ENCODE measurements at places on chromosomes 3 and 15.

GRCh38 chr15:70488941-70489848, 274.2 kb downstream of the UACA start:
- no peak overlapping the region for H3K27ac ChIP-seq
- H3K27me3 ChIP-seq = peaks cover 2% of the 10 kb centered on the region
- peaks cover 69% of the 10 kb centered on the region for H3K4me1 ChIP-seq
- no peak overlapping the region for H3K4me3 ChIP-seq
- H3K36me3 ChIP-seq = no peaks in the 10 kb centered on the region

- H3K4me3 ChIP-seq = no peak overlapping the region
- no peaks in the 10 kb centered on the region for H3K4me1 ChIP-seq
- no peak overlapping the region for H3K27ac ChIP-seq
These were observed 38.4 kb downstream of the SYNM start for GRCh38 chr15:99143242-99143641.

- no peak for DNase-seq
- H3K27me3 ChIP-seq = no peaks in the 10 kb centered on the region
- no peak overlapping the region for H3K4me3 ChIP-seq
- no peak overlapping the region for H3K27ac ChIP-seq
- H3K36me3 ChIP-seq = no peaks in the 10 kb centered on the region
These were observed 31.2 kb upstream of the SRGAP3 start for GRCh38 chr3:9280451-9281219.

DNA sequence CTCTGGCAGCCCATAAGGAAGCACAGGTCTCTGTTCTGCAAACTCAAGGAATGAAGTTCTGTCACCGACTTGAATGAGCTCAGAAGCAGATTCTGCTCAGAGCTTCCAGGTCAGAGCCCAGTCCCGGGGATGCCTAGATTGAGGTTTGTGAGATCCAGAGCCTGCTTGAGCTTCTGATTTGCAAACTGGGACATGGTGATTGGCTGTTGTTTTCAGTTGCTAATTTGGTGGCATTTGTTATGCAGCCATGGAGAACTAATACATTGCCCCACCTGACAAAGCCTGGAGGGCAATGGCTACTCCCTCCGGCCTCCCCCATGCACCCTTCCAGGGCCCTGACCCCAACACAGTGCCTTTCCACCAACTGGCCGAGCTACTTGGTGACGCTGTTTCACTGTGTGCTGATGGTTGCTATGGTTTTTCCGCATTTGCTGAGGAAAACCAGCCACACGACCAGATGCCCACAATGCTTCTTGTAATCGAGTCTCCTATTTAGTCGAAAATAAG, 379.5 kb upstream of the ATP10A start:
- H3K4me1 ChIP-seq = no peaks in the 10 kb centered on the region
- DNase-seq = no peak
- no peak overlapping the region for H3K4me3 ChIP-seq
- no peaks in the 10 kb centered on the region for H3K27me3 ChIP-seq
- no peaks in the 10 kb centered on the region for H3K36me3 ChIP-seq

DNA sequence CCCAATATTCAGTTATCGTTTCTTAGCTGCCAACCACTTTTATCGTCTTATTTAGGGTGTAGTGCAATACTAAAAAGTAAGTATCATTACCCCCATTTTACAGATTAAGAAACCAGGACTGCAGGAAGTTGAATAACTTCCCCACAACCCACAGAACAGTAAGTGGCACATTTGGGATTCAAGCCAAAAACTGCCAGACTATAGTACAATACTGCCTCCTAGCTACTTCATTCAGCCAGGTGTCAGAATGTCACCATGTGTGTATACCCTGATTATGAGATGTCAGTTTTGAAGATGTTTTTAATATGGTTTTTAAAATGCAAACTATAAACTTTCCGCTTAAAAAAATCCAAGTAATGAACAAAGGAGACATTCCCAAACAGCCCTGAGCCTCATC, 74.2 kb upstream of the PROK2 start:
- no peak overlapping the region for H3K4me3 ChIP-seq
- H3K4me1 ChIP-seq = peaks cover 5% of the 10 kb centered on the region
- H3K27ac ChIP-seq = no peak overlapping the region
- H3K27me3 ChIP-seq = no peaks in the 10 kb centered on the region

DNA sequence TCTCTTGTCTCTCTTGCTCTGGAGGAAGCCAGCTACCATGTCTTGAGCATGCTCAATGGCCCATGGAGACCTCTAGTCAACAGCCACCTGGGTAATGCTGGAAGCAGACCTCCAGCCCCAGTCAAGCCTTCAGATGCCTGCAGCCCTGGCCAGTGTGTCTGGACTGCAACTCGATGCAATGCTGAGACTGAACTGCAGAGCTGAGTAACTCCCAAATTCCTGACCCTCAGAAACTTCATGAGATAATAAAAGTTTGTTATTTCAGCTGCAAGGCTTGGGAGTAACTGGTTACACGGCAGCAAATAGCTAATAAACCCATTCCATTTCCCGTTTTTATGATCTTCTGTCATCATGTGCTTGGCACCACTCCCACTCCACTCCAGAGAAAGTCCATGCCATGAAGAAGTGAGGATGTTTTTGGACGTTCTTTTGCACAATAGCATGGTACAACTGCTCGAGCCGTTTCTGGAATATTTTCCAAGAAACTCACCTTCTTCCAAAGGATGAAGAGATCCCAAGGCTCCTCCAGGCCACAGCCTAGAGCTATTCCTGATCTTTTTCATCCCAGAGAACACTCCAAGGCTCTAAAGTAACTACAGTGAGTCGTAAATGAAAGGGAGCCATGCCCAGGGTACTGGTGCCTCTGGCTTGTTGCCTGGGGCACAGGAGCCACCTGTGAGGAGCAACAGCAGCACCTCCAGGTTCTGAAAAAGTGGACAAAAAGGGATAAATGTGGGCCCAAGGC, 72.0 kb upstream of the KLF13 start:
- no peak for DNase-seq
- peaks cover 4% of the 10 kb centered on the region for H3K27me3 ChIP-seq
- H3K36me3 ChIP-seq = no peaks in the 10 kb centered on the region
- H3K4me1 ChIP-seq = peaks cover 28% of the 10 kb centered on the region

GRCh38 chr3:3531476-3531875, 267.8 kb upstream of the LRRN1 start:
- no peak overlapping the region for H3K27ac ChIP-seq
- H3K27me3 ChIP-seq = no peaks in the 10 kb centered on the region
- no peaks in the 10 kb centered on the region for H3K4me1 ChIP-seq

- peaks cover 53% of the 10 kb centered on the region for H3K4me1 ChIP-seq
- no peak overlapping the region for H3K4me3 ChIP-seq
- no peak overlapping the region for H3K27ac ChIP-seq
- no peaks in the 10 kb centered on the region for H3K27me3 ChIP-seq
- DNase-seq = no peak
These were observed 13.8 kb downstream of the TLE3 start for GRCh38 chr15:70083946-70084345.

DNA sequence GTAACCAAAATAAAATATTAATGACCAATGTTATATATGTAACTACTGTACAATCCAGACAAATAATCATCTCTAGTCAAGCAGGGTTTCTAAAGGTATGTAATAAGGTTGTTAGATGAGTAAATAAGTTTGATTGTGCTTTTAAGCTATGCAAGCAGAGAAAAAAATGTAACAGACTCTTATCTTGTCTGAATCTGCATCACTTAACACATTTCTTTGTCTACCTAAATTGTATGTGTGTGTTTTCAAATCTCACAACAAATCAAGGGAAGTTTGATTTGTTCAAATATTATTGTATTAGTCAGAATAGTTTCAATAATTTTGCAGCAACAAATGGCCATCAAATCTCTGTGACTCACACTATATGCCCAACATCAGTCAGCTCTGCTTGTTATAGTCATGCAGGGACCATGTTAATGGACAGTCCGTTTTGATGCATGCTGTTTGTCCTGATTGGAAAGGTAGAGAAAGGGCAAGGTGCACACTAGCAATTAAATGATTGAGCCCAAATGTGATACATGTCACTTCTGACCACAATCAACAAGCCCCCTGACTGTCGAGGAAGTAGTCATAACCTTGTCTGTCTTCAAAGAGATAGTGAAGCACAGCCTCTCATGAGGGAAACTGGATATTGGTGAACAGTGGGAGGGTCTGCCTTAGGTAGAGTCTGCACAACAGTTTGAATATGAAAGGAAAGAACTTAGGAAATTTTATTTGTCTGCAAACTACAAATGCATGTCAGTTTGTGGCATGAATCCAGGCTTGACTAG, 349.4 kb upstream of the SATB1 start:
- no peak overlapping the region for H3K4me3 ChIP-seq
- no peaks in the 10 kb centered on the region for H3K27me3 ChIP-seq
- H3K27ac ChIP-seq = no peak overlapping the region
- no peak for DNase-seq
- no peaks in the 10 kb centered on the region for H3K4me1 ChIP-seq

DNA sequence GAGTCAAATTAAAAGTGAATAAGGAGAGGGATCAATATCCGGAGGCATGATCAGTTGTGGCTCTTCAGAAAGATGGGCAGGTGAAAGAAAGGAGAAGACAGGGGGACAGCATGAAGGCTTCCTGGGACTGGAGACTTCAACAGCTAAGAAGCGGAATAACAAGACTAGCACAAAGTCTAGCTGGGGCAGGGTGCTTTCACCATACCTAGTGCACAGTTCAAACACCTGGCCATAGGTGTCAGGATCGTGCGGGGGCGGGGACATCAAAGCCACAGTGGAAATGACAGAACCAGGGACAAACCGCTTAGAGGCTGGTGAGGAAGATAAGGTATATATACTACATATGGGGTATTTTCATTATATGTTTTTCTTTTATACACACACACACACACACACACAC, 66.2 kb upstream of the FOXP1 start:
- no peaks in the 10 kb centered on the region for H3K27me3 ChIP-seq
- no peak overlapping the region for H3K4me3 ChIP-seq
- H3K36me3 ChIP-seq = no peaks in the 10 kb centered on the region

GRCh38 chr3:131303848-131304247, 77.7 kb upstream of the NUDT16 start:
- H3K36me3 ChIP-seq = no peaks in the 10 kb centered on the region
- no peaks in the 10 kb centered on the region for H3K4me1 ChIP-seq
- H3K27ac ChIP-seq = no peak overlapping the region
- no peaks in the 10 kb centered on the region for H3K27me3 ChIP-seq
- no peak overlapping the region for H3K4me3 ChIP-seq
- DNase-seq = no peak

DNA sequence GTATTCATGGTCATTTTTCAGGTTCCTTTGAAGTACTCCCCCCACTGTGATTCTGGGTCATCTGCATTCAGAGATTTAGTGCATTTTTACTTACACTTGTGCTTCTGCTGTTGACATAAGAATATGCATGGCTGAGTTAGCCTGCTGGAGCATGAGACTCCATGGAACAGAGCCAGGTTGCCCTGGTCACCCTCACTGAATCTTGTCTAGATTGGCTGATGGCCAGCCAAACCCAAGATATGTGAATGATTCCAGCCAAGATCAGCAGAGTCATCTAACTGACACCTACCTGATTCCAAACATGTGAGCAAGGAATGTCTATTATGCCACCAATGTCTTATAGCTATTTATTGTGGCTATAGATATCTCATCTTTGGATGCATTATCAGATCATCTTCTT, 25.1 kb downstream of the DTWD1 start:
- no peak for DNase-seq
- H3K27me3 ChIP-seq = no peaks in the 10 kb centered on the region
- no peaks in the 10 kb centered on the region for H3K4me1 ChIP-seq
- no peak overlapping the region for H3K27ac ChIP-seq

GRCh38 chr3:86793786-86794185, 197.2 kb downstream of the VGLL3 start:
- H3K4me1 ChIP-seq = no peaks in the 10 kb centered on the region
- no peak overlapping the region for H3K27ac ChIP-seq
- no peak overlapping the region for H3K4me3 ChIP-seq
- no peaks in the 10 kb centered on the region for H3K27me3 ChIP-seq

DNA sequence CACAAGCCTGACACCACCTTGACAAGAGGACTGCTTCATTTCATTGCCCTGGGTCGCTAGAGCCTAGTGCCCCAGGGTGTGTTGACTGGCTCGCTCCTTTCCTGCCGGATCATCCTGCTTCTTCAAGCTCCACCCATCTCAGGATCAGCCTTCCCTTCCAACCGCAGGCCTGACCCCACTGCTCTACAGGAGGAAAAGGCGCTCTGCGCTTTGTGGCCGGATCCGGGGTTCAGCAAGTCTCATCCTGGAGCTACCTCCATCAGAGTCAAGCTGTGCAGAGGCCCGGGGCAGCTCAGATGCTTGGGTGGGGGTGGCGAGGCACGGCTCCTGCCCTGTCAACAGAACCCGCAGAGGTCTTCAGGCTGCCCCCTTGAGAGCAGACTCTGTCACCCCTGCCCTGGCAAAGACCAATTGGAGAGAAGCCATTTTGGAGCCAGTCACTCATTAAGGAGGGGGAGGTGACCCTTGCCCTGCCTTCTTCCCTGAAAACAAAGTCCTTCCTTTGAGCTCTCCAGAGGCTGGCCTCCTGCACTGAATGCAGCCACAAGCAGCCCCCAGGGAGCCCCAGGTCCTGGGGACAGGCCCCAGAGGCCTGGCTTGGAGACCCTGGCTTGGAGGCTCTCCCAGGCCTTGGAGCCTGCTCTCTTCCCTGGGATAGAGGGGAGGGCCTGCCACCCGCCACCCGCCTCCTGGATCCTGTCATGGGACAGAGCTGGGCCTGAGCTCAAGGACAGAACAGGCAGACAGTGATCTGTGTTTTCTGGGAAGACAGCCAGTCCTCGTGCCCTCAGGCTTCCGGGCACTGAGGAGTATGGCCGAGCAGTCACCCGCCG, 80.3 kb downstream of the CPN2 start:
- no peaks in the 10 kb centered on the region for H3K27me3 ChIP-seq
- H3K4me1 ChIP-seq = peaks cover 7% of the 10 kb centered on the region
- no peaks in the 10 kb centered on the region for H3K36me3 ChIP-seq
- H3K27ac ChIP-seq = no peak overlapping the region
- no peak overlapping the region for H3K4me3 ChIP-seq
- no peak for DNase-seq

GRCh38 chr3:130539005-130539404, 22.0 kb downstream of the COL6A6 start:
- DNase-seq = no peak
- no peak overlapping the region for H3K4me3 ChIP-seq
- H3K27me3 ChIP-seq = no peaks in the 10 kb centered on the region
- H3K27ac ChIP-seq = no peak overlapping the region

DNA sequence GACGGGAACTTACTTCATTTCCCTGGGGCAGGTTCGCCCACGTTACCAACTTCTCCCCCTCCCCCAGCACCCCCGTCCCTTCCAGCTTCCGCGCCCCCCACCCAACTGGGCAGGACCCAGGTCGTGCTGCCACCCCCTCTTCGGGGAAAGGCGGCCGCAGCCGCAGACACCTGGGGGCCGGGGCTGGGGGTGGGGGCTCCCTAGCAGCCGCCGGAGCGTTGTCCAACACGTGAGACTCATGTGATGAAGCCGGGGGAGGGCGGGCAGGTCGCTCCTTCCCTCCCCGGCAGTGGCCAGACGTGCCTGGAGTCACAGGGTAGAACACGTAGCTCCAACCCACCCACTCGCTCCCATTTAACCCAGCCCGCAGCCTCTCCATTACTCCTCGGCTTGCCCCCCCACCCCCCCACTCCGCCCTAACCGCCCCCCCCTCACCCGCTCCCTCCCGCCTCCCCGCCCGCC, 240 bp upstream of the BHLHE40 start:
- peaks cover 67% of the 10 kb centered on the region for H3K4me1 ChIP-seq
- peak; percentile 77 for DNase-seq
- H3K4me3 ChIP-seq = peak overlapping the region; percentile 95
- peaks cover 21% of the 10 kb centered on the region for H3K36me3 ChIP-seq
- peak overlapping the region; percentile 84 for H3K27ac ChIP-seq
- H3K27me3 ChIP-seq = no peaks in the 10 kb centered on the region

Data from CD4-positive, alpha-beta T cell (primary cell).